ENCODE measurements at places on chromosomes 4 and X. TPM values are rescaled to one million over a fixed set of nuclear protein-coding genes. Genes with fewer than 3 reads are reported as not detected.

Gene HSFX4
- total RNA-seq, result not detected

Gene GPM6B
- total RNA-seq, result 0.68 TPM

Gene UGT2B15
- not detected for total RNA-seq

- no peak for DNase-seq
Observed at GRCh38 chrX:124393659-124394058, 47.3 kb downstream of the SH2D1A start.

Gene F8A3
- not detected for total RNA-seq

Gene FAM9C
- total RNA-seq, result not detected

GRCh38 chr4:101348995-101349800 lies 1.9 kb upstream of the PPP3CA start:
- DNase-seq, result no peak

DNA sequence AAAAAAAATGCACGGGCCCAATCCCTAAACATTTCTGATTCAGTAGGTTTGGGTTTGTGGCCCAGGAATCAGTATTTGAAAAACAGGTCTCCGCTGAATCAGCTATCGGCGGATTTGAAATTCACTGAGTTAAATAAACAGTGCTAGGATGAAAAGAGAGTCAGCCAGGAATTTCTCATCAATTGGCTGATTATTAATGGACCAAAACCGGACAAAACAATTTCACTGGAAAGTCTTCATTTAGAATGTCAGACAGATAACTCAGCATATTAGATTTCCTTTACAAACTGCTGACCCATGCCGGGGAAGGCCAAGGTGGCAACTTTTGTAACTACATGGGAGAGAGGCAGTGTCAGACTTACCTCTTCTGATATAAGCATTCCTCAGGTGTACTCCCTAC lies 99.4 kb upstream of the LSM6 start:
- no peak for DNase-seq

Measured in Daoy (cell line).